Testis (tissue), 5 donors: ENCODE measurements at places on chromosomes 3 and 15. TPM values are rescaled to one million over a fixed set of nuclear protein-coding genes. Genes with fewer than 3 reads are reported as not detected.

The CLDN18 gene
- 1.7 TPM for total RNA-seq

The IMPG2 gene
- total RNA-seq = 0.39 TPM

The NKIRAS1 gene
- 41.1 TPM for total RNA-seq

The MEX3B gene
- total RNA-seq = 109 TPM

The CYP8B1 gene
- total RNA-seq = not detected

The NLGN1 gene
- total RNA-seq = 19.2 TPM

The CHST13 gene
- 21.7 TPM for total RNA-seq

The CADM2 gene
- 4.0 TPM for total RNA-seq

The UBP1 gene
- 108 TPM for total RNA-seq

The SLC27A2 gene
- total RNA-seq = 2.5 TPM

The RSL24D1 gene
- 47.2 TPM for total RNA-seq

The COL6A6 gene
- 1.7 TPM for total RNA-seq

The SERPINI1 gene
- total RNA-seq = 17.6 TPM

The DPPA2 gene
- total RNA-seq = 10.2 TPM

The GJD2 gene
- total RNA-seq = 0.16 TPM

The ALG1L2 gene
- total RNA-seq = not detected

The ASB14 gene
- 1.2 TPM for total RNA-seq

The HYAL1 gene
- 3.2 TPM for total RNA-seq

The CGNL1 gene
- total RNA-seq = 40.2 TPM

The RNU5B-1 gene
- total RNA-seq = not detected

The NUTM1 gene
- total RNA-seq = 23.4 TPM

The ASB7 gene
- total RNA-seq = 23.9 TPM

The RLBP1 gene
- 0.93 TPM for total RNA-seq

The CPEB1 gene
- total RNA-seq = 74.3 TPM

The QARS1 gene
- 198 TPM for total RNA-seq

The AGTR1 gene
- total RNA-seq = 7.6 TPM

The PRSS50 gene
- total RNA-seq = 6.2 TPM

The GATM gene
- 386 TPM for total RNA-seq

The SPRED1 gene
- total RNA-seq = 12.9 TPM

The SI gene
- 2.8 TPM for total RNA-seq

The ROPN1 gene
- 80.8 TPM for total RNA-seq

The FHIT gene
- total RNA-seq = 15.5 TPM

The FES gene
- 23.1 TPM for total RNA-seq

The SH2D7 gene
- total RNA-seq = 2.2 TPM
